SK-MEL-5 (cell line): ENCODE measurements at places on chromosomes 13 and 19.

GRCh38 chr13:96783511-96783910 is 210.8 kb downstream of the OXGR1 start:
- no peak for DNase-seq

GRCh38 chr13:51105046-51105445 is 6.0 kb downstream of the C13orf42 start:
- DNase-seq = no peak

DNA sequence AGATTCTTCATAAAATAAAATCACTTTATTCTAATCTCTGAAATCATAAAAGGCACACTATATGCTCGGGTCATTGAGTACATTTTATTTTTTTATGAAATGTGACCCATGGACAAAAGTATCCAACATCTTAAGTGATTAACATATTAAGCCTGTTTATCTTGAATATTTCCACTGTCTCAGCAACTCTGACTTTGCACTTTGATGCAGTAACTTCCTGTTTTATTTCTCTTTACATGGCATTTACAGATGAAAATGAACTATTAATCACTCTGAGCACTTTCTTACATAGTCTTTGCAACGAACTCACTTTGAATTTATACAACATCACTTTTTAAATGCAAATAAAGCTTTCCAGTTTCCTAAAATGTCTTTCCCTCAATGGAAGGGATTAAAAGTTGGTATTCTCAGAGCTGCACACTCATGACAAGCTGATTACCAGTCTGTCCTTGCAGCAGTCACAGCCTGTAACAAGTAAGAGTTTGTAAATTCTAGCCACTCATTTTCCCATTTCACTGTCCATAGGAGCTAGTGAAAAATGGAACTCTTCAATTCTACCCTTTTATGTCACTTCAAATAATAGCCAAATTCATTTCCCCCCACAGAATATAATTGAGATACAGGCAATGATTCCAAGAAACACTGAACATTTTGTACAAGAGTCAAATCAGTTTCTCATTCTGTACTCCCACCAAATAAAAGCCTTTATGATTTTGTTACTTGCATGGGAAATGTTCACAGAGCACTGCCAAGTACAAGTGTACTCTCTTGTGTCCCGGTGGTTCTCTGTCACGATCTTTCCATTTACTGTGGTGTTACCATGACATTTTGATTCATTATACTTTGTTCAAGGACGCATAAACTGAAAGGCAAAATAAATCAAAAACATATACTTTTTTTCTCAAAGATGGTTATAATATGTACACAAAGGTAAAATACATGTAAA is 1968.9 kb downstream of the PCDH9 start:
- DNase-seq = no peak

- no peak for DNase-seq
These were observed 4.6 kb upstream of the CDC16 start for GRCh38 chr13:114230117-114230516.

DNA sequence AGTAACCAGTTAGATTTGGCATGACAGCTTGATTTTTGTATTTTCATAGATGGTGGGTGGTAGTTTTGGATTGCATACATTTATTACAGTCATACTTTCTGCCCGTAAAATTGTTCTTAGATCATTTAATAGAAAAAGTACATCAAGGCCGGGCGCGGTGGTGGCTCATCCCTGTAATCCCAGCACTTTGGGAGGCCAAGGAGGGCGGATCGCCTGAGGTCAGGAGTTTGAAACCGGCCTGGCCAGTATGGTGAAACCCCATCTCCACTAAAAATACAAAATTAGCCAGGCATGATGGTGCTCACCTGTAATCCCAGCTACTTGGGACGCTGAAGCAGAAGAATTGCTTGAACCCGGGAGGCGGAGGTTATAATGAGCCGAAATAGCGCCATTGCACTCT is 55.0 kb upstream of the UBE2L5 start:
- no peak for DNase-seq

DNA sequence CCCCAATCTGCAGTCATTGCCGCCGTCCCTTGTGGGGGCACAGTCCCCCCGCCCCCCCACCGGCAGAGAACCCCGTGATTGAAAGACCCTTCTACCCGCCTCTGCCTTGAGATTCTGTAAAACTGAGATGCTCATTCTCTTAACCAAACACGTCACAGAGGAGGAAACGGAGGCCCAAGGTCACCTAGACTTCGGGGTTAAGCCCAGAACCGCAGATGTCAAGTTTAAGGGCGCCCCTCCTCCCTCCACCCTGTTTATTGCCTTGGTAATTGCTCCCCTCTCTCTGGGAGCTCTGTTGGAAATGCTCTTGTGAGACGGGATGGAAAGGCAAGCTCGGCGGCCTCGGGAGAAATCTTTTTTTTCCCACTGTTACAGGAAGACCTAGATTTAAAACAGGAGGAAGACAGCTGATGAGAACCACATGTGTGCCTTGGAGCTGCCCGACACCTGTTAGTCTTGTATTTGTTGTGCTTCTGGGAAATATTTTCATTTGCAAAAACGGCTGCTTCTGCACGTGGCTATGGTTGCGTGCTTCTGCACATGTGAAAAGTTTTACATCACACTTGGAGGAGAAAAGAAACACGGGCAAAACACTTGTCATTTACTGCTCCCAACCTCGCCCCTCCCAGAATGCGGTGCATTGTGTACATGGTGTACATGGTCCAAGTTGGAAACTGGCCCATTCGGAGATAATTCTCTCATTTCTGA is 1.1 kb upstream of the MED26 start:
- DNase-seq = no peak

DNA sequence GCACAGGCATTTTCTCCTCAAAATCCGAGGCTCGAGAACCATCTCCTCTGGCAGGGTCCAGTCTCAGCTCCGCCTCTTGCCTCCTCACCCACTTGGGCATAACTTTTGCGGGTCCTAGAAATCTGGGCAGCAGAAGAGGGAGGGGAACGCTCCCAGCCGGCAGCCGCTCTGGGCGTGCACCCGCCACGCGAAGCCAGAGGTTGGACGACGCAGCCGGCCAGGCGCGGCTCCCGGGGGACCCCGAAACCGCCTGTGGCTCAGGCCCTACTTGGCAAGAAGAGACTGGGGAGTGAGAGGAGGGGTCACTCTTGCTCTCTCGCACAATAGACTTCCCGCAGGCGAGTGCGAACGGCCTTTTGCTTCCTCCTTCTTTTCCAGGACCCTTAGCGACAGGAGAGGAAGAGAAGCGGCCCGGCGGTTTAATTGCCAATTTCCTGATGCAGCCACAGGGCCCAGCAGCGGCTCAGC is 6.0 kb upstream of the SOX1 start:
- no peak for DNase-seq

DNA sequence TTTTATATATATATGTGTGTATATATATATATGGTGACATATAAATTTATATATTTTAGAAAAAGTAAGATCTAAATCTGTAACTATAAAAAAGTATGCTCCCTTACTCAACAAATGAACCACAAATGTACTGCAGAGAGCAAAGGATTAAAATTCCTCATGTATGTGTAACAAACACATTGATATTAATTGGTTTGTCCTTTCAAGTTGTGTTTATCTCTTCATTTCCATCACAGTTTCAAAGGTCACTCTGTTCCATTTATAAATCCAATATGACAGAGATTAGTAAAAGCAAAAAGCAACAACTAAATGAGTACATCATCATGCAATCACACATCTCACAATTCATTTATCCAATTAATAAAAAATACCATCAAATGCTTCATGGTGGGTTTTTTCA is 247.9 kb downstream of the DACH1 start:
- no peak for DNase-seq

- DNase-seq = no peak
These were observed 5.3 kb upstream of the DPRX start for GRCh38 chr19:53626486-53626885.

DNA sequence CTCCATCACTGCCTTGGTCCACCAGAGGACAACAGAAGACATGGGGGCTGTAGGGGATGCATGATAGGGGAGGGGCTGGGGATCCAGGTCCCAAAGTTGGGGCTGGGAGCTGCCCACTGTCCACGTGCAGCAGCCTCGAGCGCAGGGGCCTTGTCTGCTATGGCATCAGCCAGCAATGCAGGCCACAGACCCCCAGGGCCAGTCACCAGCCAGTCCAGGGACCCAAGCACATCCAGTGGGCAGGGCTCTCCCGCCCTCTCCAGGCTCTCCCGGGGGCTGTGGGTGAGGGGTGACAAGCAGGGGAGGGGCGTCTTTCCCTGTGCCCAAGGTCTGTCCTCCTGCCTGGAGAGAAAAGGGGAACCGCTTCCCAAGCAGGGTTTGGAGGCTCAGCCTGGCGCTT is 32.8 kb downstream of the PEPD start:
- DNase-seq = no peak

GRCh38 chr13:74910415-74910814 is 571.6 kb downstream of the TBC1D4 start:
- no peak for DNase-seq

DNA sequence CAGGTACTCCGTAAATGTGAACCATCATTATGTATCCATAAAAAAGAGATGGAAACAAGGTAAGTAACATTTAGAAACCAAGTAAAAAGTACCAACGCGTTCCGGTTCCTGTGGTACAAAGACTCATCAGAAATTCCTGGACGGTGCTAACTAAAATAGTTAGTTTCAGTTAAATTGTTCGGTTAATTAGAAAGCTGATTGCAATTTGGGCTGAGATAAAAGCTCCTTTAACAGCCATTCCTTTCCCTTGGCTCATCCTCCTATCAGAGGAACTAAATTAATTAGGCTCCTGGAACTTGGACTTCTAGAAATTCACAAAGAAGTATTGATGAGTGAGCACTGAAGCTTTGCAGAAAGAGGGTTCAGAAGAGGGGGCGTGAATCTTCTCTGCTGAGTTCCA is 63.5 kb downstream of the SOX1 start:
- DNase-seq = no peak

DNA sequence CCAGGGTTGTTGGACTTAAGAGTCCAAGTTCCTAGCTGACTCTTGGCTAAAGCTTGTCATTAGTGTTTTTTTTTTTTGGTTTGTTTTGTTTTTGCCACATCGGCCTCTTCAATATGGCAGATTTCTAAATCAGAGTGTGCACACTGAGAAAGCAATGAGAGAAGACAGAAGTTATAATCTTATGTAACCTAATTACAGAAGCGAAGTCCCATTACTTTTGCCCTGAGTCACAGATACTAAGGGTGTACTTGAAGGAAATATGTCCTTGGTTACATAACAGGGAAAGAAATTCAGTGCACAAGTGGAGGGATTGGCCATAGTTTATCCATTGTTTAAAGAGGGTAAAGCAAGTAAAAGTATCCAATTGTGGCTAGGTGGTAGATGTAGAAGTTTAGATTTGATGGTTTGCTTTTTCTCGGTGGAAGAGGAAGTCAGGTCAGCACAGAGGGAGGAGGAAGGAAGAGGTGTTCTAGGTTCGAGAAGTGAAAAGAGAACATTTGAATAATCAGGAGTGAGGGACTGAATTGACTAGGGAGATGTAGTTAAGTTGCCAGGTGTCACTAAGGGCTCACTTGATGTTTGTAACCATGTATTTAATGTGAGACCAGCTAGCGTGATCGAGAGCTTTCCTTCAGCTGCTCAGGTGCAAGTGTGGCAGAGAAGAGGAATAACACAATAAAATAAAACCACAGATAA is 12.2 kb downstream of the GTF2F2 start:
- no peak for DNase-seq

DNA sequence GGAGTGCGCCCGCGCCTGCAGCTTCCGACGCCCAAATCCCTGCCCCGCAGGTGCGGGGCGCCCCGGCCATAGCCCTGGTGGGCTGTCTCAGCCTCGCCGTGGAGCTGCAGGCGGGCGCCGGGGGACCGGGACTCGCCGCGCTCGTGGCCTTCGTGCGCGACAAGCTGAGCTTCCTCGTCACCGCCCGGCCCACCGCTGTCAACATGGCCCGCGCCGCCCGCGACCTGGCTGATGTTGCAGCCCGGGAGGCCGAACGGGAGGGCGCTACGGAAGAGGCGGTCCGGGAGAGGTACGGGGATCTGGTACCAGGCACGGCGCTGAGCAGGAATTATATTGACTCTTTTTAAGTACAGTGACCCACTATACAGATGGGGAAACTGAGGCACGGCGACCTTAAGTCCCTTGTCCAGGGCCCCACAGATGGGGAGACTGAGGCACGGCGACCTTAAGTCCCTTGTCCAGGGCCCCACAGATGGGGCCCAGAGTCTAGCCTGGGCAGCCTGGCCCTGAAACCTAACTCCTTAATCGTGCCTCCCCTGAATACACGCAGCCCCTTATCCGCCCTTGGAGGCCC is 586 bp downstream of the MRI1 start:
- DNase-seq = no peak

- no peak for DNase-seq
These were observed 228.2 kb downstream of the PCDH20 start for GRCh38 chr13:61187471-61187870.

DNA sequence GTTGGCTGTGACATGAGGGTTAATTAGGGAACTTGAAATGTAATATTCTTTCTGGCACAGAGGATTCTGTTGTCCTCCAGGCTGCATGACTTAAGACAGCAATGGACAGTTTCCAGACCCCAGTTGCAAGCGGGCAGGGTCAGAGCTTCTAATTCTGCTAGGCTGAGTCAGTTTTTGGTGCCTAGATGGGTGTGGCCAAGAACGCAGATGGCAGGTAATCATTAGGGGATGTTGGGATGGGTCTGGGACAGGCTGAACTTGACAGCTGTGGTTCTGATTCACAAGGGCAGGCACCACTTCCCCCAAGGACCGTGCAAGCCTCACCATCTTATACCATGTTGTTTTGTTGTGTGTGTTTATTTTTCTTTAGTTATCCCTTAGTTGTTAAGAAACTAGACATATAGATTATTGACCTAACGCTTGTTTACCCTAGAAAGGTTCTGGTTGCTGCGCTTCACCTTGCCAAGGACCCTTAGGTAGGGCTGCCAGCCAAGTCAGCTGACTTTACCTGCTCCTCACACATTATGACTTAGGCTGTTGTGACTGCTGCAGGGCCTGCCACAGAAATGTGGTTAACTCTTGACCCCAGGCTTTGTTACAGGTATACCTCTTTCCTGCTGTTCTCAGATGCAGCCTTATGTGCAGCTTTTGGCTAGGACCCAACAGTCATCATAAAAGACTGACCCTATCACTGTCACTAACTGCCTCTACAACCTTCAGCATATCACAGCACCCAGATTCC is 117.7 kb upstream of the KLF12 start:
- no peak for DNase-seq

- no peak for DNase-seq
These were observed 987.9 kb downstream of the OLFM4 start for GRCh38 chr13:54016542-54016941.

- DNase-seq = no peak
These were observed 248.0 kb upstream of the MAB21L1 start for GRCh38 chr13:35724446-35724845.

DNA sequence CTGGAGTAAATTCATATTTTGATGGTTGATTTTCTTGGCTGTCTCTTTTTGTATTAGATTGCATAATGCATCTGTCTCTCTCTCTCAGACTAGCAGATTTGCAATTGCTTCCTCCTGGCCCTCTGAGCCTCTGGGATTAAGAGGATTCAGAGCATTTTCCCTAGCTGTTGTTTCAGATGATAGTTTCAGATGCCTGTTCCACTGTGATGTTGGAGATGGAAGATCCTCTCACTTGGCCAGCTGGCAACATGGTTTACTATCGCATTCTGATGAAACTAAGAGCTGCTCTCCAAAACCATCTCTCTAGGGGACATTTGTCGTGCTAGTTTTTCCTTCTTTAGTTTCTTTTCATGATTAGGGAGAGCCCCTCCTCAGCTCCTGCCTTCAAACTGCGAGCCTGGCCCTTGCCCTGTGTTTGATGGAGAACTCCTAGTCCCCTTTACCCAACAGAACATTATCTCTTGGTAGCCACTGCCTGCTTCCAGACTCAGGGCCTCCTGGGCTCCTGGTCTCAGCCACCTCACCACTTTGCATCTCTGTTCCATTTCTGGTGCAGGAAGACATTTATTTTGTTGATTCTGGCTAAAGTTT is 244.6 kb downstream of the B3GLCT start:
- DNase-seq = no peak

- no peak for DNase-seq
These were observed 23.1 kb downstream of the ITGBL1 start for GRCh38 chr13:101475536-101475935.
